ENCODE measurements at places on chromosomes 6 and 20. TPM values are rescaled to one million over a fixed set of nuclear protein-coding genes. Genes with fewer than 3 reads are reported as not detected.

RIPPLY2 gene
- 17.2 TPM for total RNA-seq

NAA20 gene
- 54.2 TPM for total RNA-seq

RCAN2 gene
- 80.5 TPM for total RNA-seq

IYD gene
- not detected for total RNA-seq

B3GAT2 gene
- 10.9 TPM for total RNA-seq

SLC52A3 gene
- total RNA-seq = 5.4 TPM

ISM1 gene
- total RNA-seq = 0.29 TPM

WRNIP1 gene
- total RNA-seq = 45.6 TPM

EGFL8 gene
- total RNA-seq = 36.0 TPM

CLDN20 gene
- total RNA-seq = 1.1 TPM

WFDC6 gene
- total RNA-seq = not detected

C6orf163 gene
- 10.8 TPM for total RNA-seq

DYNLT2 gene
- total RNA-seq = 3.7 TPM

NOX3 gene
- not detected for total RNA-seq

BCAS4 gene
- total RNA-seq = 28.3 TPM

All from dorsolateral prefrontal cortex (tissue), 122 donors.